Panc1 (cell line): ENCODE measurements at places on chromosomes 6 and 20.
A peak's percentile ranks its signal among the peaks of the same experiment; 100 is the strongest.

GRCh38 chr6:135703007-135703406, 148.5 kb upstream of the PDE7B start:
- no peak for DNase-seq

GRCh38 chr20:15528391-15529111, 1044.7 kb downstream of the KIF16B start:
- DNase-seq: no peak

- no peak for DNase-seq
Observed at GRCh38 chr6:17504005-17504404, 96.1 kb upstream of the FAM8A1 start.

GRCh38 chr20:62949962-62950361, 2.5 kb upstream of the SLC17A9 start:
- no peak for DNase-seq

DNA sequence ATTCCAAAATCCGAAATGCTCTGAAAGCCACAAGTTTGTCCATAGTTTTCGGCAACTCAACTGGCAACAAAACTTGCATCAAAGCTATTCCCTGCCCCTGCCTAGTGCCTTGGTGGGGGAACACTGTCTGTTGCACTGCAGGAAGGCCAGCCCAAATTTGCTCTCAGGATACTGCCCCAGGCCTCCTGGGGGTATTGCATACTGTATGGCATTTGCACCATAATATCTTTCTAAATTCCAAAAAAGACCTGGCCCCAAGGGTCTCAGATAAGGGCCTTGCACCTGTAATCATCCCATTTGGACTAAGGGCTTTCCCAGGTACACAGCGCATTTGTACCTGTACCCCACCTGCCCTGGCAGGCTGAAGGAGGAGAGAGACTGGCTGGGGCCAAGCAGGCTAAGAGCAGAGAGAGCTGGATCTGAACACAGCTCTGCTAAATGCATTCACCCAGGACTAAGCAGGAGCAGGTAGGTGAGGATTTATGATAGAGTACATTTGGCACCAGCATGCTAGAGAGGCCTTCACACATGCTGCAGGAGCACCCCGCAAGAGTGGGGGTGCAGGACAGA, 4.0 kb upstream of the GRM4 start:
- DNase-seq: no peak

DNA sequence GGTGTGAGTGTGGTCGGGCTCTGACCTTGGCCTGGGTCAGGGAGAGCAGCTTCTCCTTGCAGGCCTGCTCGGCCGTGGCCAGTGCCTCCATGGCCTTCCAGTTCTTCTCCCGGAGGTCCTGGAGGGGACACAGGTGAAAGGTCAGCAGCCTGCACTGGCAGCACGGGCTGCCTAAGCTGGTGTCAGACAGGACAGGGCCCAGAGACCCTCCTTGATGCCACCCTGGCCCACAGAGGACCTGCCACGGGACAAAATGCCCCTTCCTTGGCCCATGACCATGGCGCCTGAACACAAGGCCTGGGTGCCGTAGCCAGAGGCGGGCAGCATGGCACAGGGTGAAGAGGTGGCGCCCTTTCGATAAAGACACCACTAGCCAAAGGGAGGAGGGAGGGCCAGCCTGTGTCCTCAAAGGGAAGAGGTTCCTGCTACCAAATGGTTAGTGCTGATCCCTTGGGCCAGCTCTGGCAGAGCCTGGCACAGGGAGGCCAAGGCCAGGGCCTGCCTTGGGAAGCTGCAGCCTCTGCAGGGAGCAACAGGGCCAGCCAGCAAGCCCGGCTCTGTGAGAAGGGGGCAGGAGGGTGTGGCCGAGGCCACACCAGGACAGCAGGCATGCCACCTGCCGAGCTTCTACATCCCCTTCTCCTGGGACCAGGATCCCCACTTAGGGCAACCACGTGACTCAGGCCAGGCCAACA, 54.8 kb downstream of the DSTN start:
- no peak for DNase-seq

GRCh38 chr6:108896111-108896661, 48.0 kb downstream of the ARMC2 start:
- DNase-seq: no peak

DNA sequence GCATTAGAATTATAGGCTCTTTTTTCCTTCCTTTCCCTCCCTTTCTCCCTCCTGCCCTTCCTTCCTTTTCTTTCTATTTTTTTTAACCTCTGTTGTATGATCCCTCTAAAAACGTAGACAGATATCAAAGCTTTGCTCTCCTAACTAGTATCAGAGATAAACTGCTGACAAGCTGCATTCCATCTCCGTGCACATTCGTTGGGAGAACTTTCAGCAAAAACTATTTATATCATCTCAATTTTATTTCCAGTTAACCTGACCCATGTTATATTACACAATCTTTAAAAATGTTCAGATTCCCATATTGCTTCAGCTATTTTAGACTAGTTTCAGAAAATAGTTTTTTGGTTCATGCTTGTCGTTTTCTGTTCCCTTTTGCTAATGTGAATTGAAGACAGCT, 47.3 kb downstream of the RNF217 start:
- DNase-seq: no peak

GRCh38 chr6:56022678-56023077, 147.3 kb upstream of the BMP5 start:
- DNase-seq: no peak

GRCh38 chr6:87155842-87156815, 764 bp downstream of the ZNF292 start:
- DNase-seq: no peak

DNA sequence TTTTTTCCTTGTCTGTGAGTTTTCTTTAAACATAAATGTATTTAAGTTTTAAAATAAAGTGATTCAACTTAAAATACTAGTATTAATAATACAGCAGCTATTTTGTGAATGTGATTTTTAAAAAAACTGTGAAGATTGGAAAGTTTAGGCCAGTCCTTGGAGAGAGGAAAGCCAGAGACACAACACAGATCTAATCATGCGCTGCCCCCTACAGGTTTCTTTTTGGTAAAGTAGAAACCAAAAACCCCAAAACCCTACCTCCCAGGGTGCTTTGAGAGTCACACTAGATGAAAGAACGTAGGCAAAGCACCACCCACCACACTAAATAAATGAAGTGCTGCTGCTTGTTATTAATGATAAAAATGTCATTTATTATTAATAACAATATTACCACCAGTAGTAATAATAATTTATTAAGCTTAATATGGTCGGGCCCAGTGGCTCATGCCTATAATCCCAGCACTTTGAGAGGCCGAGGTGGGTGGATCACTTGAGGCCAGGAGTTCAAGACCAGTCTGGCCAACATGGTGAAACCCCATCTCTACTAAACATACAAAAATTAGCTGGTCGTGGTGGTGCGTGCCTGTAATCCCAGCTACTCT, 33.7 kb downstream of the SLC9A8 start:
- DNase-seq: peak; percentile 35

DNA sequence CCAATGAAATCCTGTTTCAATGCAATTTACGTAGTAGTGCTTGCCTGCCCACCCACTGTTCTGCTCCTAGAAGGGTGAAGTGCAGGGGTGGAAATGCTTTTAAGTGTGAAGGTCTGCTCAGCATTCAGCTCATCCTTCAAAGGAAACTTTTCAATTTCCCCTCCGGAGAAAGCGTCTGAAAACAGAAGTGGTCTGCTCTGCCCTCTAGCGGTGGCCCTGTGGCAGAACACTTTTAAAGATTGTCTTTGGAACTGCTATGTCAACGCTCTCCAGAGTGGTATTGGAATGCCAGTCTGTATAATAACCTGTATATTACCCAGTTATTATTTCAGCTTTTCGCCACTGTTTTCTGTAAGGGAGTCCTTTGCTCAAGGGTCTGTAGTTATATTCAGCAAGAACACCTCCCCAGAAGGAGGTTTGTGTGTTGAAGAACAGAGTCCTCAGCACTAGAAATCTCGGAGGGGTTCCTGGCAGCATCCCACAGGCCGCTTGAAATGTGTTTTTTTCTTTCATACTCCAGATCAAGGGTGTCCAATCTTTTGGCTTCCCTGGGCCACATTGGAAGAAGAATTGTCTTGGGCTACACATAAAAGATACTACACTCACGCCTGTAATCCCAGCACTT, 63.1 kb upstream of the KLHL31 start:
- no peak for DNase-seq

DNA sequence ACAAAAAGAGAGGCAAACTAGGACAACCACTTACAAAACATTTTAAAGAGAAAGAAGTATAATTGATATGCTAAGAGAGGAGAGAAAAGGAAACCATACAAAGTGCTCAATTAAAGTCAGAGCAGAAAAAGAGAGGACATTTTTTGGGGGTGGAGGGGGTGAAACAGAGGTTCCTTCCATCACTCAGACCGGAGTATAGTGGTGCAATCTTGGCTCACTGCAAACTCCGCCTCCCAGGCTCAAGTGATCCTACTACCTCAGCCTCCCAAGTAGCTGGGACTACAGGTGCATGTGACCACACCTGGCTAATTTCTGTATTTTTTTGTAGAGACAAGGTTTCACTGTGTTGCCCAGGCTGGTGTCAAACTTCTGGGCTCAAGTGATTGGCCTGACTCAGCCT, 9.4 kb downstream of the WASF1 start:
- no peak for DNase-seq

- no peak for DNase-seq
Observed at GRCh38 chr20:22584522-22584921, at the start of gene FOXA2. FOXA2 (minus strand) TSS chr20:22584572; CDS start chr20:22584278, 294 bp downstream.

- DNase-seq: no peak
Observed at GRCh38 chr6:40477246-40478126, 109.7 kb downstream of the LRFN2 start.

DNA sequence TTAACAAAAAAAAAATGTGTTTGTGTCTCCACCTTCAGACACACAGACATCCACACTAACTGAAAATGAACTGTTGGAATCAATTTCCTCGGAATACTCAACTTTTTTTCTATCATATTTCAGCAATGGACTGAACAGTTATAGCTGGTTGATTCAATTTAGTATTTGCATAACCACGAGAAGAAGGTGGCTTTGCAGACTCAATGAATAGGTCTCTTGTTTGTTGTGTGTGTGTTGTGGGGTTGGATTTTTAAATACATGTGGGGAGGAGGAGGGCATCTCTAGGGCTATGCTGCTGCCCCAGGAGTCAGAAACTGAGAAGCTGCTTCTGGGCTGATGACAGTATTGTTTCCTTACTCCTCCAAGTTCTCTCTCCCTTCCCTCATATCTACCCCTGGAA, 28.7 kb downstream of the TFAP2A start:
- DNase-seq: no peak

DNA sequence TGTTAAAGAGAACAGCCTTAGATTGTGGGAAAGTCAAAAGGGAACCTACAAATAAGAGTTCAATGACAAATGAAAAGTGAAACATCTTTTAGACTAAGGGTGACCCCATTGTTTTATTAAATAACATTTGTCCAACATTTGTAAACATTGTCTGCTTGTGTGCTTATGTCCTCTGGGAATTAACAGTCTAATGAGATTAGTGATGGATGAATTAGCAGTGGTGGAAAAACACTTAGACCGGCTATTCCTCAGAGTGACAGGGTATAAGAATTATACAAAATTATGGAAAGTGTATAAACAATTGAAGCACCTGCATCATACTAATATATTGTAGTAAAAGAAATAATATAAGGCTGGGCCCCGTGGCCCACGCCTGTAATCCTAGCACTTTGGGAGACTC, 29.3 kb upstream of the HFE start:
- DNase-seq: no peak

DNA sequence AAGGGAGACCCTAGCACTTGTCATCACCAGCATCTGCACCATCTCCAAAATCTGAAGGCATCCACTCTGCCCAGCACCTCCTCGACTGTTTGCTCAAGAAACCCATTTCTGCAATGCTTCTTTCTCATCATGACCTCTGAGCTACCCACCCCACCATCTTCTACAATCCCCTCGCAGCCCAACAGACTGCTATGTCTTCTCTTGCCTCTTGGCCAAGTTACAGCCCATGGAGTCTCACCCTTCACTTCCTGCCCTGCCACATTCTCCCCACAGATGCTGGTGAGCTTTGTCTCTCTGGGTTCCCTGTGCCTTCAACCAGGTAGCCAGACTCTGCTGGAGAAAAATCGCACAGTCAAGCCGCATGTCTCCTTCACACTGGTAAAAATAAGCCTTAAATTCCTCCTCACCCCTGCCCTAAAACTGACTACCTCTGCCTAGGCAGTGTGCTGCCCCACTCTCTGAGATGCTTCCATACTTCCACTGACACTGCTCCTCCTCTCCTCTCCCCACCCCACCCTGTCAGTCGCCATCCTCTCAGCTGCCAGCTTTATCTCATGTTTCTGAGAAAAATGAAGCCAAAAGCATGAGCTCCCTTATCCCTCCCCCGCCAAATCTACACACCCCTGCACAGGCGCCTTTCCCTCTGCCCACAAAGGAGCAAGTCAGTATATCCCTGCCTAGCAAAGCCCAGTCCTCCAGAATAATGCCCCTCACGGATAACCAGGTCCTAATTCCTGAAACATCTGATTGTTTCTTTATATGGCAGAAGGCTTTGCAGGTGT, 2.3 kb upstream of the TXNDC5 start:
- DNase-seq: no peak

DNA sequence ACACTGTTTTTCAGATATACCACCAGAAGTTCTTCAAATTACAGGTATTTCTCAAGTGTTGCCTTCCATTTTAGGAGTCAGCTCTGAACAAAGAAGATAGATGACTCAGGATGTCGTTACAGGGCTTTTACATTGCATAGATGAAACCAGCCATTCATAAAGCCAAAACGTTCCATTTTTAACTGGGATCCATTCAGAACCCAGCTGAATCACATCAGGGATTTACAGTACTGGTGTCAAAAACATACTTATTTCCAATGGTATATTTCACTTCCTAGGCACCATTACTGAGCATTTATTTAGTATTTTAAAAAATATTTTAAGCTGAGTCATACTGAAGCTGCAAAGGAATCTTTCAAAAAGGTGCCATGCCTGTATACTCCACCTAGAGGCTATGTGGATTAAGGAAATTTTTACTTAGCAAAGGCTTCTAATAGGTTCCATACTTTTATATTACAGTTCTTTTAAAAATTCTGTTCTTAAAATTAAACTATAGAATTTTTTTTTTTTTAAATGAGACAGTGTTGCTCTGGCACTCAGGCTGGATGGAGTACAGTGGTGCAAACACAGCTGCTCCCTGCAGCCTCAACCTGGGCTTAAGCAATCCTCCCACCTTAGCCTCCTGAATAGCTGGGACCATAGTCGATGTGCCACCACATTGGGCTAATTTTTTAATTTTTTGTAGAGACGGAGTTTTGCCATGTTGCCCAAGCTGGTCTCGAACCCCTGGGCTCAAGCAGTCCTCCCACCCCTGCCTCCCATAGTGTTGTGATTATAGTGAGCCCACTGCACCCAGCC, 2.6 kb downstream of the ASF1A start:
- peak; percentile 81 for DNase-seq

DNA sequence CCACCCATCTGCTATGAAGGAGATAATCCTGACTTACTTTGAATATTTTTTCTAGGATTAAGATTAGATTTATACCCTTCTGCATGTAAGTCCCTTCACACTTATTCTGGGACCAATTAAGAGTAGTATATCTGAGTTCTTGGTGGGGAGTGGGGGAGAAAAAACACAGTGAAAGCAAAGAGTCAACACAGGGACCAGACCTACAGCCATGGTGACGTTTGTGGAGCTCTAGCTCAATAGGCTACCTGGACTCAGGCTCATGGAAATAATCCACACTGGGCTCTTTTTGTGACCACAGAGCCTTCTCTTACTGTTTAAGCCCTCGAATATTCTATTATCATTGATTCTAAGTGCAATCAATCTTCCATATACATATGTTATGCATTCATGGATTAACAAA, 491.4 kb downstream of the LMBRD1 start:
- DNase-seq: no peak
